Panc1 (cell line): ENCODE measurements at places on chromosomes 2 and 18. TPM values are rescaled to one million over a fixed set of nuclear protein-coding genes. Genes with fewer than 3 reads are reported as not detected.

DNA sequence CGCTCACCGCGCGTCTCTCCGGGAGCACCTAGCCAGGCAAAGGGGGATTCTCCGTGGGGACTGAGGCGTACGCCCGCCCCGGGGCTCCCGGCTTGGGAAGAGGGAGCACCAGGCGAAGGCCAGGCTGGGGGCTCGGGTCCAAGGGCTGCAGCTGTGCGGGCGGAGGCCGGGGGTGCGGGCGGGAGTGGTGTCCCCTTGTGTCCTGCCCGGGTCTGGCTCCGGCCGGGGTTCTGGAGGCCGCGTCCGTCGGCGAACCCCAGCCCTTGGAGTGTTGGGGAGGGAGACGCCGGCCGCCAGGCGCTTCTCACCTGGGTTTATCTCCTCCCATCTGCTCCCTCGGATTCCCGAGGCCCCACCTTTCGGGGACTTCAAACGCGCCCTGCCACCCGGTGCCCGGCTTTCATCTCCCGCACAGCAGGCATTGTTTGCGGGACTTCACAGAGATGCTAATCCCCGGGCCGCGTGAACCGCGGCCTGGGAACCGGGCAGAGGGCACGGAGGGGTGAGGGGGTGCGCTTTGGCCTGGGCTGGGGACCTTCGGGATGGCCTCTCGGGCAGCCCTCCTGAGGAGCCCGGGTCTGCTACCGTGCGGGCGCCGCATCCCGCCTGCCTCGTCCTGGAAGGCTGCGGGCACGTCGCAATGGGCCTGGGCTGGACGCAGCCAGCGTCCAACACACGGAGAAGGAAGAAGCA is 5.0 kb upstream of the GBX2 start:
- no peaks in the 10 kb centered on the region for H3K27me3 ChIP-seq
- H3K4me1 ChIP-seq, result peaks cover 18% of the 10 kb centered on the region
- no peak for DNase-seq
- no peaks in the 10 kb centered on the region for H3K36me3 ChIP-seq
- no peak overlapping the region for H3K4me3 ChIP-seq

Gene SLC11A1
- 0.31 TPM for total RNA-seq

Gene SLC8A1
- 0.59 TPM for total RNA-seq

DNA sequence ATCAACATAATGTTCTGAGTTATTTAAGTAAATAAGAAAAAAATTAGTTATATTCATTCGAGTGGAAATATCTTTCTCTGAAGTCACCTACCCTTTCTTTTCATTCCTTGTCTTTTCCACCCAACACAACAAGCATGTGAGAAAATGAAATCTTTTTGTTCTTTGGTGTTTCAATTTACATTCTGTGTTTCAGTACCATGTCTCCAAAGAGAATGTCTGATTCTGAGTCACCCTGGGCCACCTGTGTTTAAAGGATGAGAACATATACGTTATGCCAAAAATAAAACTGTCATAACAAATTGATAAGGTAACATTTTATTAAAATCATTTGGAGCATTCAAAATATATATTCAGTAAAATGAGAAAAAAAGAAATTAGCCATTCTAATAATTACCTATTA is 470.8 kb downstream of the ZNF804A start:
- H3K27me3 ChIP-seq, result no peaks in the 10 kb centered on the region
- H3K4me3 ChIP-seq, result no peak overlapping the region
- no peak overlapping the region for H3K27ac ChIP-seq

- no peaks in the 10 kb centered on the region for H3K4me1 ChIP-seq
- H3K4me3 ChIP-seq, result no peak overlapping the region
- no peaks in the 10 kb centered on the region for H3K27me3 ChIP-seq
- DNase-seq, result no peak
Measured at GRCh38 chr2:179024445-179024844, 25.5 kb downstream of the CCDC141 start.

DNA sequence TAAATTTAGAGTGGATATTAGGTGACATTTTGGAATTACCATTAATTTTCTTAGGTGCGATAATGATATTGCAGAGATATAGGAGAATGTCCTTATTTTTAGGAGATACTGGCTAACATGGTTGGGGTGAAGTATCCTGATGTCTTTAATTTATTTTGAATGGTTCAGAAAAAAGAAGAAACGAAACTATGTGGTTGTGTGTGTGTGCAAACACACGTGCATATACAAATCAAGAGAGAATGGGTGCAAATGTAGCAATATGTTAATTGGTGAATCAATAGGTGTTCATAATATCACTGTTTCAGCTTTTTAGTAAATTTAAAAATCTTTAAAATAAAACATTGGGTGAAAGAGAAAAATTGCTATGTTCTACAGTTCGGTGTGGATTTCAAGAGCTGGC is 140.9 kb downstream of the DIS3L2 start:
- no peaks in the 10 kb centered on the region for H3K4me1 ChIP-seq
- no peak for DNase-seq
- no peak overlapping the region for H3K4me3 ChIP-seq
- H3K27ac ChIP-seq, result no peak overlapping the region

Gene ABCB11
- total RNA-seq, result 0.05 TPM

GRCh38 chr2:46855805-46856204 is 59.8 kb downstream of the MCFD2 start:
- no peaks in the 10 kb centered on the region for H3K27me3 ChIP-seq
- H3K36me3 ChIP-seq, result no peaks in the 10 kb centered on the region
- H3K27ac ChIP-seq, result peak overlapping the region; percentile 20; the same call in 1 of the 2 replicates
- H3K4me1 ChIP-seq, result peaks cover 12% of the 10 kb centered on the region

Gene SLC14A1
- total RNA-seq, result 1.2 TPM

- H3K4me3 ChIP-seq, result no peak overlapping the region
- no peaks in the 10 kb centered on the region for H3K4me1 ChIP-seq
- DNase-seq, result no peak
- H3K36me3 ChIP-seq, result no peaks in the 10 kb centered on the region
Measured at GRCh38 chr2:166042768-166043390, 84.9 kb downstream of the SCN1A start.

DNA sequence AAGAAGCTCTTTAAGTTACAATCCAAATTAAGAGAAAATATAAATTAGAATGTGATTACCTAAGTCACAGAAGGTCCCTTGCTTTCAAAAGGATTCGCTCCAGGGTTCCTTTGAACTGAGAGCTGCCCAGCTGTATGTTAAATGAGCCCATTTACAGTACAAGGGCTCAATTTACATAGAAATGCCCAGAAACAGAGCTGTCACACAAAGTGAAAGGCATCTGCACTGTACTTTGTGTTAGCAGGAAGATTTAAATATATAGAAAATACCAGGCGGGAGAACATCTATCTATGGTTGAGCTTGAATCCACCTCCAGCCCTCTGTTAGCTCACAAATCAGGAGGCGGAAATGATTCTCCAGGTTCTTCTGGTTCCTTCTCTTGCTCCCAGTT is 272.9 kb downstream of the PAX3 start:
- no peak overlapping the region for H3K4me3 ChIP-seq
- H3K36me3 ChIP-seq, result no peaks in the 10 kb centered on the region
- no peak for DNase-seq
- peaks cover 4% of the 10 kb centered on the region; the same call in 1 of the 2 replicates for H3K27me3 ChIP-seq
- H3K27ac ChIP-seq, result no peak overlapping the region
- no peaks in the 10 kb centered on the region for H3K4me1 ChIP-seq

GRCh38 chr2:121346859-121347258 is 61.9 kb upstream of the TFCP2L1 start:
- H3K4me3 ChIP-seq, result no peak overlapping the region
- no peaks in the 10 kb centered on the region for H3K4me1 ChIP-seq
- H3K27me3 ChIP-seq, result no peaks in the 10 kb centered on the region
- H3K36me3 ChIP-seq, result no peaks in the 10 kb centered on the region; the same call in 1 of the 2 replicates
- no peak overlapping the region for H3K27ac ChIP-seq
- DNase-seq, result no peak

- no peak for DNase-seq
- no peaks in the 10 kb centered on the region for H3K36me3 ChIP-seq
- no peak overlapping the region for H3K27ac ChIP-seq
- H3K4me3 ChIP-seq, result no peak overlapping the region
- no peaks in the 10 kb centered on the region for H3K4me1 ChIP-seq
Measured at GRCh38 chr2:168667156-168667555, 135.3 kb upstream of the NOSTRIN start.

Gene LNPK
- 27.3 TPM for total RNA-seq

DNA sequence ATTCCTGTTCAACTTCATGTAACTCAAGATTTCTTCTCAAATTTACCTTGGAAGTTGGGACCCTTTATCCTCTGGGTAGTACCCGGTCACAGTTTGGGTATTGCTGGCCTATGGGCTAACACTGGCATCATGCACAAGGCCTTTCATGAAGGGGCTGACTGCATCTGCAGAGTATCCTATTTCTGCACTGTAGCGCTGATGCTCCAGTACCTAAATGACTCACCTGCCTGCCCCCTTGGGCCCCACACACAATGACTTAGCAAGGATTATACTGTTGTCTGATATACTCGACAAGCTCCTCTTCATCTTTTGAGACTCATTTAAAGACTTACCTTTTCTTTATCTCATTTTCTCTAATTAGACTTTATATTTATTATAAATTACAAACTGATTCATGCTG is 39.9 kb downstream of the DNAH6 start:
- no peaks in the 10 kb centered on the region for H3K4me1 ChIP-seq
- no peaks in the 10 kb centered on the region for H3K27me3 ChIP-seq
- no peak overlapping the region for H3K27ac ChIP-seq
- H3K36me3 ChIP-seq, result no peaks in the 10 kb centered on the region; the same call in 1 of the 2 replicates

- H3K4me1 ChIP-seq, result no peaks in the 10 kb centered on the region
- no peak for DNase-seq
- H3K27ac ChIP-seq, result no peak overlapping the region
- H3K27me3 ChIP-seq, result no peaks in the 10 kb centered on the region
- H3K36me3 ChIP-seq, result no peaks in the 10 kb centered on the region
Measured at GRCh38 chr2:46521215-46521683, 41.9 kb downstream of the TMEM247 start.

DNA sequence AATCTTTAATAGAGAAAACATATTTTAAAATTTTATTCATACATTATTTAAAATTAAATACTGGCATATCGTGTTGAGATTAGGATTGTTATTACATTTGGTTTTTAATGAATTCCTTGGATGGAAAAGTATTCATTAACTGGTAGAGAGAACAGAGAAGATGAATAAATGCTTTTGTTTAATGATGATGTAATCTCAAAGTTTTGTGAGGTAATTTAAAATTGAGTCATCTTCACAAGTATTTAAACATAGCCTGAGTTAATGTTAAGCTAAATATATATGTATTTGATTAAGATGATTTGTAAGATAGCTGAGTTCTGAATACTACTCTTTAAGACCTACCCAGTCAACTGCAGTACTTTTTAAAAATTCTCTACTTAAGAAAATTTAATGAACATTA is 713.4 kb upstream of the VRK2 start:
- H3K4me1 ChIP-seq, result no peaks in the 10 kb centered on the region
- H3K27me3 ChIP-seq, result no peaks in the 10 kb centered on the region
- no peak overlapping the region for H3K4me3 ChIP-seq
- H3K27ac ChIP-seq, result no peak overlapping the region

GRCh38 chr2:203973676-203974075 is 37.1 kb downstream of the ICOS start:
- no peaks in the 10 kb centered on the region for H3K4me1 ChIP-seq
- DNase-seq, result no peak
- no peaks in the 10 kb centered on the region for H3K36me3 ChIP-seq
- peaks cover 6% of the 10 kb centered on the region; the same call in 1 of the 2 replicates for H3K27me3 ChIP-seq
- no peak overlapping the region for H3K4me3 ChIP-seq

DNA sequence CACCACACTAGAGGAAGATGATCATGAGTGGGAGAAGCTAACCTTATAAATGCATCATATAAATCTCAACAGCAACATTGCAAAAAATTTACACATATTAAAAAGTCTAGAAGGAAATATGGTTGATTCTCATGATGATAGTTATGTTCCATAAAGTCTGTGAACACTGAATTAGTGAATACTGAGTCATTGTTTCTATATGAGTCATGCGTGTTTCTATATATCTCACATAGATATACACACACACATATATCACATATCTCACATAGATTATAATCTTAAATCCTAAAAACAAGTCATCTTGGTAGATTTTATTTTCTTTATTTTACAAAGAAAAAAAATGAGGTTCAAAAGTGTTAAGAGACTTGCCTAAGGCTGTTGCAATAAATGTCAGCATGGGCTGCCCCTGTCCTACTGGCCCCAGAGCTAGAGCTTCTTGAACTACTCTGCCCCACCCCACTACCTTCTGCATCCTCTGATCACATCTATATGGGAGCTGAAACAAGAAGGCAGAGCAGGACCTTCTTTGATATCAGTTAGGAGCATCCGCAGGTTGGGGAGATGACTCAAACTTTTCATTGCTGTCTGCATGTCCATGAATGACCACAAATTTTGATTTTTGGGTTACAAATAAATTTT is 81.8 kb upstream of the ADAM23 start:
- H3K4me3 ChIP-seq, result no peak overlapping the region
- H3K27me3 ChIP-seq, result no peaks in the 10 kb centered on the region
- DNase-seq, result no peak
- no peaks in the 10 kb centered on the region for H3K36me3 ChIP-seq
- no peaks in the 10 kb centered on the region for H3K4me1 ChIP-seq

Gene LANCL1
- total RNA-seq, result 42.8 TPM

DNA sequence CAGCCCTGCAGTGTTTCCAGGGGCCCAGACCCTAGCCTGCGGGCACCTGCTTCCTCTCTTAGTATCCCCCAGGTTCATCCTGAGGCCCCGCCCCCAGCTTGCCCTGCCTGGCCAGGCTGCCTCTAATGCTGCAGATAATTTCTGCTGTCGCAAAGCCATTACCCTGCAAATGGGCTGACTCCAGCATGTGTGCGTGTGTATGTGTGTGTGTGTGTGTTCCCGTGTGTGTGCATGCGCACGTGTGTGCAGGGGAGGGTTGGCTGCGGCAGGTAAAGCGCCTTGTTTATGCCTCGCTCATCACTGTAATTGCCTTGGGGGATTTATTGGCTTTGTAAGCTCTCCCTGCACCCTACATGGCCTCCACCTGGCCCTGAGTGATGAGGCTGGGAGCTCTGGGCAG is 7.6 kb upstream of the PRSS56 start:
- no peak overlapping the region for H3K27ac ChIP-seq
- no peak for DNase-seq
- H3K36me3 ChIP-seq, result no peaks in the 10 kb centered on the region
- no peak overlapping the region for H3K4me3 ChIP-seq
- no peaks in the 10 kb centered on the region for H3K4me1 ChIP-seq

GRCh38 chr2:189576396-189576795 is 4.2 kb downstream of the SLC40A1 start:
- no peaks in the 10 kb centered on the region for H3K36me3 ChIP-seq
- no peak for DNase-seq
- no peaks in the 10 kb centered on the region for H3K4me1 ChIP-seq
- peaks cover 53% of the 10 kb centered on the region for H3K27me3 ChIP-seq

DNA sequence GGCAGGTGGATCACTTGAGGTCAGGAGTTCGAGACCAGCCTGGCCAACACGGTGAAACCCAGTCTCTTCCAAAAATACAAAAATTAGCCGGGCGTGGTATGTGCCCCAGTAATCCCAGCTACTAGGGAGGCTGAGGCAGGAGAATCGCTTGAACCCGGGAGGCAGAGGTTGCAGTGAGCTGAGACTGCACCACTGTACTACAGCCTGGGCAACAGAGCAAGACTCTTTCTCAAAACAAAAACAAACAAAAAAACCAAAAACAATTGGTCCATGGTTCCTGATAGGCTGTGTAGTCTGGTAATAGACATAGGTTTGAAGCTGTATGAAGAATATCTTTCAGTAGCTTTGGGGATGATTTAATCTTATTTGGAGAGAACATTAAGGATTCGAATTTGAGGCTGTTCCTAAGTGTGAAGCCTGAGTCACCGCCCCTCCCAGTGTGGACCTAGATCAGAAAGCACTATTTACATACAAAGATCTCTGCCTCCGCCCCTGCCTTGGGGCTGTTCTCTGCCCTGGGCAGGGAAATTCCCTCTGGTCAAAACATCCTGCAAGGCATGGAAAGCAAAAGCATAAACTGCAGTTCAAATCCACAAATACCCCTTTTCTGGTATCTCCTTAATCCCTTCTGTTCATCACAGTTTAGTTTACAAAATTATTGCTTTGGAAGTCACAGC is 52.8 kb upstream of the PMAIP1 start:
- no peak overlapping the region for H3K4me3 ChIP-seq
- H3K27me3 ChIP-seq, result no peaks in the 10 kb centered on the region
- no peak for DNase-seq
- no peaks in the 10 kb centered on the region for H3K4me1 ChIP-seq
- H3K27ac ChIP-seq, result no peak overlapping the region

Gene HOXD9
- 0.15 TPM for total RNA-seq
